ENCODE measurements at places on chromosomes 6 and 20. TPM values are rescaled to one million over a fixed set of nuclear protein-coding genes. Genes with fewer than 3 reads are reported as not detected.

The BPIFB4 gene
- total RNA-seq: not detected

The PPP1R16B gene
- 2.0 TPM for total RNA-seq

The FOXS1 gene
- total RNA-seq: 0.20 TPM

The CST2 gene
- total RNA-seq: not detected

The ADGRF1 gene
- 2.0 TPM for total RNA-seq

The VSX1 gene
- not detected for total RNA-seq

DNA sequence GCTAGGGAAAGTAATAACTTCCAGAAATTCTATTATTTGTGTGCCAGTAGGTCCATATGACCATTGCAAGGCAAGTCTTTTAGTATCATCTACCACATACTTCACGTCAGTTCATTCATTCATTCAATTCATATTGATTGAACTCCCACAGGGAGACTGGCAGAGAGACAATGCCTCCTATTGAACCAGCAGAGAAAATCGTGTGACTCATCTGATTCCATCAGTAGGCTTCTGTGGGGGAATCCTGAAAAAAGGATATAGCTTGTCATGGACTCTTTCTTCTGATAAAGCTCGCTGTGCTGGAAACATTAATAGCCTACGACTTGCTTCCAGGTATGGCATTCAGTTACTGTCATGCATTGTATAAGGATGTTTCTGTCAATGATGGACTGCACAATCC is 45.3 kb upstream of the CNR1 start:
- H3K27me3 ChIP-seq: no peaks in the 10 kb centered on the region
- no peak overlapping the region for H3K4me3 ChIP-seq
- no peaks in the 10 kb centered on the region for H3K4me1 ChIP-seq
- no peak overlapping the region for H3K27ac ChIP-seq

DNA sequence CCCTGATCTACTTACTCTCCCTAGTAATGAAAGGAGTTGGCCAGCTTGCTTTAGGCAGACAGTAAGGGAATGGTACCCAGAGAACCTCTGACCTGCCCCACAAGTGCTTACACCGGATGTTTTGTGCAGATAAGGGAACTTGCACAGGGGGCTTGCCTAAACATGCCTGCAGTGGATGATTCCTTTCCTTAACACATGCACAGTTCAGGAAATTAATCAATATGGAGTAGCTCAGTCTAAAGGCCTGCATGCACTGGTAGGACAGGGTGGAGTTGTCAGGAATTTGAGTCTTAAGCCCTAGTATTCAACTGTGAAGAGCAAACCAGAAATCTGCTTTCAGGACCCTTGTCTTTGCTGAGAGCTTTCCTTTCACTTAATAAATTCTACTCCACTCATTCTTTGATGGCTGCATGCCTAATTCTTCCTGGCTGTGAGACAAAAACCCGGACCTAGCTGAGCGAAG is 3.9 kb upstream of the TRIM38 start:
- H3K4me1 ChIP-seq: no peaks in the 10 kb centered on the region
- H3K27me3 ChIP-seq: no peaks in the 10 kb centered on the region
- no peak overlapping the region for H3K4me3 ChIP-seq
- DNase-seq: no peak
- H3K27ac ChIP-seq: no peak overlapping the region

DNA sequence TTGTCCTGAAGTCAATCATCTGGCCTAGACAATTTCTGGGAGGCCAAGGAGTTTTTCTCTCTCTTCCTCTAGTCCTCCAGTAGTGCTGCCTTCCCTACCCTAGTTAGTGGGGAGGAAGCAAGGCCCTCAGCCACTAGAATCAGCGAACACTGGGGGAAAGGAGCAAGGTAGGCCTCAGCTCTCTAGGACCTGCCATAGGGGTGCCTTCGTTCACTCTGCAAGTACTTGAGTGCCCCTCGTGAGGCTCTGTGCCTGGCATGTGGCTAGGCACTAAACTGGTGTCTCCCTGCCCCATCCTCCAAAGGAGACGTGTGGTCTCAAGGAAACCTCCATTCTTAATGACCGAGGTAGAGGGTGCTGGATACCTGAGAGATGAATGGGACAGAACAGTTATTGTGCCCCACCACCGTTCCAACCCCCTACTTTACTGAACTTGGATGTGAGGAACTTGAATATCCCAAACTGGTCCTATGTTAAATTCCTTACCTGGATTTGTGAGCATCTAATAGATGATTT is 1.1 kb downstream of the DEF6 start:
- H3K4me1 ChIP-seq: peaks cover 4% of the 10 kb centered on the region
- H3K27me3 ChIP-seq: no peaks in the 10 kb centered on the region
- H3K4me3 ChIP-seq: peak overlapping the region; percentile 46
- peak overlapping the region; percentile 67 for H3K27ac ChIP-seq
- DNase-seq: no peak

DNA sequence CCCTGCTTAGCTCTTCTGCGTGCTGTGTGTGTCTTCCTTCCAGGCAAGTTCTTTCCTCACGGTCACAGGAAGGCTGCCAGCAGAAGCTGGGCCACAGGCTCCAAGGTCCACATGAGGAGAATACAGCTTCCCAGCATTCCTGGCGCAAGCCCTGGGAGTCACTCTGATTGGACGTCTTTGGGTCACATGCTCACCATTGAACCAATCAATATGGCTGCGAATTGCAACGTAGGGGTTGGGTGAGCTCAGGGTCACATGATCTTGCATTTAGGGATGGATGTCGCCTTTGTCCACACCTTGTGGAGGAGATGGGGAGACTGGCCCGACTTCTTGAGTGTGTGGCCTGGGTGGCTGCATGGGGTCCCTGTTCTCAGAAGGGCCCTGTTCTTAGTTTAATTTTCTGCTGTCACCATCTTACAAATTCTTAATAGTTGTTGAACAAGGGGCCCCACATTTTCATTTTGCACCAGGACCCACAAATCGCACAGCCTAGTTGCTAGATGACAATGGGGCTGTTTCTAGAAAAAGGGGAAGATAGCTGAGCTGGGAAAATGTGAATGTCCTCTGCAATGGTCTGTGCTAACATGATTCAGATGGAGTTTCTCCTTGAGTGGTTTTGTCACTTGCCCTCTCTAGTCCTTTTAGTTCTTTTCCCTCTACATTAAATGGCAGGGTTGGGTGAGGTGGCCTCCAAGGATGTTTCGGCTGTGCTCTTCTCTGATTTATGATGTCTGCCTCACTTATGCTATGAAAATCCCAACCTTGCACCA is 149.6 kb downstream of the CDH26 start:
- H3K27ac ChIP-seq: no peak overlapping the region
- H3K4me1 ChIP-seq: no peaks in the 10 kb centered on the region
- no peaks in the 10 kb centered on the region for H3K27me3 ChIP-seq
- no peaks in the 10 kb centered on the region for H3K36me3 ChIP-seq

DNA sequence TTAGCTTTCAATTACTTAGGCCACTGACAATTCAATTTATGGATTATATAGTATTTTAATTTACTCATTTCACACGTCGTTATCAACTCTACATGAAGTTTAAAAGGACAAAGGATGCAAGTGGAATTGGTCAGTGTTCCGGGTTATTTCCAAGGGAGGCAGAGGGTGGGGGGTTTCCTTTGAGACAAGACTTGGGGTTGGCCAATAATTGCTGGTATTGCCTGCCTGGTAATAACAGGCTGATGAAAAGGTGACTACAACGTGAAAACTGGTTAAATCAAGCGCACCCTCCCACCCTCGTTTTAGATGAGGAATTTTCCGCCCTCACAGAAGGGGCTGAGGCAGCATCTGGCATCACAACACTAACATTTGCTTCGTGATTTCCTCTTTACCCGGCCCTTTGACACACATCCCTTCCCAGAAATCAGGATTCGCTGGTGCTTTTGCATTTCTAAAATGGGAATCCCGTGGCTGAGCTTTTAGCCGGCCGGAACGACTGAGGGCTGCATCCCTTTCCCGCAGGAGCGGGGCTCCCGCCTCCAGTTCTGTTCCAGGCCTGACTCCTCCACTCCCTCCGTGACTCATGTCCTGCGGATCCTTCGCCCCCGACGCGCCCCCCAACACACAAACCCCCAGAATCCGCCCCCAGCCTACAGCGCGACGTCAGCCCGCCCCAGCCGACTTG is 999 bp upstream of the PIM1 start:
- no peak for DNase-seq
- H3K27ac ChIP-seq: peak overlapping the region; percentile 80
- H3K36me3 ChIP-seq: peaks cover 11% of the 10 kb centered on the region
- no peaks in the 10 kb centered on the region for H3K27me3 ChIP-seq

GRCh38 chr20:10641467-10641866 is 32.3 kb downstream of the JAG1 start:
- no peak for DNase-seq
- peaks cover 8% of the 10 kb centered on the region for H3K4me1 ChIP-seq
- H3K4me3 ChIP-seq: no peak overlapping the region
- no peak overlapping the region for H3K27ac ChIP-seq
- H3K27me3 ChIP-seq: no peaks in the 10 kb centered on the region

GRCh38 chr6:156771047-156771446 is 6.1 kb upstream of the ARID1B start:
- H3K36me3 ChIP-seq: no peaks in the 10 kb centered on the region
- H3K27ac ChIP-seq: no peak overlapping the region
- H3K4me1 ChIP-seq: peaks cover 2% of the 10 kb centered on the region
- no peak overlapping the region for H3K4me3 ChIP-seq
- no peaks in the 10 kb centered on the region for H3K27me3 ChIP-seq

GRCh38 chr6:16392010-16392409 is 153.6 kb downstream of the GMPR start:
- DNase-seq: no peak
- no peak overlapping the region for H3K4me3 ChIP-seq
- H3K36me3 ChIP-seq: no peaks in the 10 kb centered on the region
- no peaks in the 10 kb centered on the region for H3K4me1 ChIP-seq
- no peaks in the 10 kb centered on the region for H3K27me3 ChIP-seq

- H3K4me1 ChIP-seq: no peaks in the 10 kb centered on the region
- no peak overlapping the region for H3K4me3 ChIP-seq
- no peak overlapping the region for H3K27ac ChIP-seq
- H3K36me3 ChIP-seq: no peaks in the 10 kb centered on the region
- H3K27me3 ChIP-seq: no peaks in the 10 kb centered on the region
Observed at GRCh38 chr20:44664131-44664530, 12.6 kb upstream of the ADA start.

GRCh38 chr20:10404023-10404628 is 29.9 kb downstream of the MKKS start:
- no peaks in the 10 kb centered on the region for H3K4me1 ChIP-seq
- H3K4me3 ChIP-seq: no peak overlapping the region
- H3K36me3 ChIP-seq: peaks cover 5% of the 10 kb centered on the region
- no peak for DNase-seq

DNA sequence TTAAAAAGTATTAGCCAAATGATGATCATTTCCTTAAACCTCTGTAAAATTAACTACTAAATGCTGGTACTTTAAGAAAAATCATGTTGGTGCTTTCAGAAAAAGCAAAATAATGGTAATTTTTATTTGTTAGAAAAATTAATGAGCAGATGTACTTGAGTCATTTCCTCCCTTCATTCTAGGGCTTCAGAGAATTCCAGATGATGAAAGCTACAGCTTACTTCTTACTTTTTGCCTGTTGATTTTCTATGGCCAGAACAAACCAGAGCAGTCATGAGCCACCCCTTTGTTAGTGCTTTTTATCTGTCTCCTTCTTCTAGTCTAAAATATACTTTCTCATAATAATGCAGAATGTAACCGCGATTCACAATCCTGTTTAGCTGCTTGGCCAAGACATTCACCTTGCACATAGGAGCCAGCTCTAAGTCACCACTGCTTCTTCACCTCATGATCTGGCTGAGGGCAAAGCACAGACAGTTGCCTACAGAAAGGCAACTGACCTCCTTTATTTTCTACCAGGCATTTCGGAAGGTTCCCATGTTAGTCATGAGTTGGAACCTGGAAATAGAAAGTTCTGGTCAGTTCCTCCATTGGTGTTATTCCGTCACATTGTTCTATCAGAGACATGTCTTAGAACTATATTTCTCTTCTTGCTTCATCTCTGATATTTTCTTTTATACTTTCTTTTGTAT is 43.5 kb upstream of the TINAG start:
- H3K36me3 ChIP-seq: no peaks in the 10 kb centered on the region
- no peak for DNase-seq
- no peaks in the 10 kb centered on the region for H3K4me1 ChIP-seq
- no peak overlapping the region for H3K4me3 ChIP-seq
- no peak overlapping the region for H3K27ac ChIP-seq

- H3K4me1 ChIP-seq: no peaks in the 10 kb centered on the region
- DNase-seq: no peak
- no peak overlapping the region for H3K27ac ChIP-seq
- no peaks in the 10 kb centered on the region for H3K27me3 ChIP-seq
Observed at GRCh38 chr6:11085758-11086435, 7.7 kb upstream of the SMIM13 start.

DNA sequence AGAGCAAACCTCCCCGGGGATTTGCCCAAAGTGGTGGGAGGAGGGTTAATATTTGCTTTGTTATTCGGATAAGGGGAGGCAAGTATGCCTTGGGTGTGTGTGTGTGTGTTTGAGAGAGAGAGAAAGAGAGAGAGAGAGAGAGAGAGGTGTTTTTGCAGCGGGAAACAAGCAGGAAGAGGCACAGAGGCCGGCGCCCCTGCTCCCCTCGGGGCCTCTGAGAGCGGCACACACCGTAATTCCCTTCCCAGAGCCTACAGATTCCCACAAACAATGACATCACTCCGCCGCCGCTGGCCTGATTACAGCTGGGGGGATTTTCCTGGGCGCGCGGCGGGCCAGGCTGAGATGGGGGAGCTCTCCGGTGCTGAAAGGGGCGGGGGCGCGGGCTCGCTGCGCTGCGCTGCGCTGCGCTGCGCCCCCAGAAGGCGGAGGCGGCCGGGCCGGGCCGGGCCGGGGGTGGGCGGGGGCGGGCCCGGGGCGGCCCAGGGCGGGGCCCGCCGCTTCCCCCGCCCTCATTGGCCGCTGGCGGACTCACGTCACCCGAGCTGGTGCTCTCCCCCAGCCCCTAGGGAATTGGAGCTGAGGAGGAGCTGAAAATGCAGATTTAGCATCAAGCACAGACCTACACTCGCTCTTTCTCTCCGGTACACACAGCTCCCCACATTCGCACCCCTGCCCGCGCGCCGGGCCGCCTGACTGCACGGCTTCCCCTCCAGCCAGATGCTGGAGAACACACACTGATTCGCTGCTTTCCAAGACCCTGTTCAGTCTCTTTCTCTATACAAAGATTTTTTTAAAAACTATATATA is at the start of gene PCSK2:
TSS of gene PCSK2 (plus strand) at position 631 of the 809 bp plus-strand sequence. CDS start 266 bp downstream, outside the sequence.
- DNase-seq: no peak
- H3K27me3 ChIP-seq: peaks cover 30% of the 10 kb centered on the region
- H3K4me1 ChIP-seq: no peaks in the 10 kb centered on the region
- no peaks in the 10 kb centered on the region for H3K36me3 ChIP-seq

GRCh38 chr20:47048054-47048453 is 153.4 kb downstream of the EYA2 start:
- no peak overlapping the region for H3K4me3 ChIP-seq
- DNase-seq: no peak

GRCh38 chr20:51712501-51713212 is 55.5 kb downstream of the ATP9A start:
- no peaks in the 10 kb centered on the region for H3K27me3 ChIP-seq
- no peak for DNase-seq
- H3K4me1 ChIP-seq: no peaks in the 10 kb centered on the region
- H3K4me3 ChIP-seq: no peak overlapping the region

DNA sequence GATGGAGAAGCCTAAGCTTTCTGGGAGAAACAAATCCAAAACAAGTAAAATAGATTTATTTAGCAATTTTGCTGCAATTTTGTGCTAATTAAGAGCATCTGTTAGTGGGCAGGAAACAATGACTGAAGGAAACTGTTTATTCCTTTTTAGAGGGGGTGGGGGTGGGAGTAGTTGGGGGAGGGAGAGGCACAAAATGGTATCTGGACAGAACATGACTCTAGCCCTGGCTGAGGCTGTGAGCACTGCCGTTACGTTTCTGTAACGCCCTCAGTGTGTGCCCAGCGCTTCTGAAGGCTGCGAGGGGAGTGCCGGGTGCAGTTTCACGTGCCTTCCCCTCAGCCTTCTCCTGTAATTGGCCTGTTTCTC is 28.8 kb downstream of the METTL24 start:
- peak overlapping the region; percentile 30 for H3K27ac ChIP-seq
- no peaks in the 10 kb centered on the region for H3K36me3 ChIP-seq
- H3K4me1 ChIP-seq: peaks cover 4% of the 10 kb centered on the region
- peak overlapping the region; percentile 16 for H3K4me3 ChIP-seq
- no peaks in the 10 kb centered on the region for H3K27me3 ChIP-seq
